ENCODE measurements at places on chromosomes 12 and 14.

DNA sequence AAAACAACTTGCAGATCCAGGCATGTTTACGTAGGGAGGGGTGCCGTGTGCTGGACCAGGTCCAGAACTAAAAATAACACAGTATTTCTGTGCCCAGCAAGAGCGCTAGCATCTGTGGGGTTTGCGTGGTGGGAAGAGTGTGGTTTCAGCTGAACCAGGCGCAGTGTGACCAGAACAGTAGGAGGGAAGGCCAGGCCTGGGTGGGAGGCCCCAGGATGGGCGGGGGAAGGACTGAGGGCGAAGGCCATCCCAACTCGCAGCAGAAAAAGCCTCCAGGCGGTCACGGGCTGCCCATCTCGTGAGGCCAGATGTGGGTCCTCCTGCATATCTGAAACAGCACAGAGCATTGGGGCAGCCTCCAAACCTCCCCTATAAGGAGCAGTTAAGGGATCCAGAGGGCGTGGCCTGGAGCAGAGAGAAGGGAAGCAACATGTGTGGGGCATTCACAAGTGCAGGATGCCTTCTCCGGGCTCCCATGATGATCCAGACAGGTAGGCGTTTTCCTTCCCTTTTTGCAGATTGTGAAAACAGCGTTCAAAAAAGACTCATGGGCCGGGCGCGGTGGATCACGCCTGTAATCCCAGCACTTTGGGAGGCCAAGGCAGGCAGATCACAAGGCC is 17.8 kb upstream of the CD9 start:
- DNase-seq, result peak; percentile 80

GRCh38 chr14:24310646-24311604 is at the start of gene LTB4R:
Gene LTB4R, plus strand, starts transcription at chr14:24311502. Its CDS starts 4,150 bp downstream, at chr14:24315652.
- DNase-seq, result peak; percentile 85

GRCh38 chr14:92595267-92595666 is 81.7 kb downstream of the RIN3 start:
- no peak for DNase-seq

DNA sequence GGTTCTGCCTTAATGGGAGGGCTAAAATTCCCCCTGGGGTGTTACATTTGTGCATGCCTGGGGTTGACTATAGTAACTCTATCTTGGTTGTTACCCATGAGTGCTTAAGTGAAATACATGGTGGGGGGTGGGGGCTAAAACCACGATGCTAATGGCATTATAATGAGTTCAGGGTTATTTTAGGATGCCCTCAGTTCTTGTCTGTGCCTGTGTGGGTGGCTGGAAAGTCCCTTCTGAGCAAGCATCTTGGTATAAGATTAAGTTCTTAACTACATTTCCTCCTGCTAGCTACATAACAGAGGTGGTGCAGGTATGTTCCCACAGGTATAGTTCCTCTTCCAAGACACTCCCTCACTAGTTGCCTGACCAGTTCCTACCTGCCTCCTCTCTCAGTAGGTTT is 822.3 kb downstream of the LRFN5 start:
- no peak for DNase-seq

GRCh38 chr12:25827747-25828146 is 130.7 kb upstream of the RASSF8 start:
- DNase-seq, result no peak

GRCh38 chr12:51265024-51265423 is 5.2 kb downstream of the SMAGP start:
- DNase-seq, result no peak

GRCh38 chr14:38255673-38256532 is at the start of gene CLEC14A:
Gene CLEC14A, minus strand, starts transcription at chr14:38256093. Its CDS starts 71 bp downstream, at chr14:38256022.
- DNase-seq, result peak; percentile 5

DNA sequence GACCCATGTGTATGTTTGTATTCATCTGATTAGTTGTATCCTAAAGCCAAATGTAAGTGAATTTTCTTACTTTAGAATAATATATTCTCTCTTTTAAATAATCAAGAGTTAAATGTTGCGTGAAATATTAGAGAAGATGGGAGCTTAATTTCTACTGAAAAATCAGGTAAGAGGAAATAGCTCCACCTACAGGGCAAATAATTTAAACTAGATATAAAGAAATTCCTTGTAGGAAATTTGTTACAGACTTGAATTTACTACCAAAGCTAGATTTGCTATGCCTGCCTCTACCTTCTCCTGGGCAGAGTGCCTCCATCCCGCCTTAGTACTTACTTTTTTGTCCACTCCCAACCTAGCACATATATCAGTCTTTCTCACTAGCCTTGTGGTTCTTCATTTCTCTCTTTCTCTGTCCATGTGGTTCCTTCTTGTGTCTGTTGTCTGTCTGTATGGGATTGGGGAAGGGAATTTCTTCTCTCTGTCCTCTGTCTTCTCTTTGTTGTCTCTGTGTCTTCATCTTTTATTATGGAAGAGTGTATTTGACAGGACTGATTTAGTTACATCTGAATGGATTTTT is 44.7 kb downstream of the PALS1 start:
- DNase-seq, result peak; percentile 41

DNA sequence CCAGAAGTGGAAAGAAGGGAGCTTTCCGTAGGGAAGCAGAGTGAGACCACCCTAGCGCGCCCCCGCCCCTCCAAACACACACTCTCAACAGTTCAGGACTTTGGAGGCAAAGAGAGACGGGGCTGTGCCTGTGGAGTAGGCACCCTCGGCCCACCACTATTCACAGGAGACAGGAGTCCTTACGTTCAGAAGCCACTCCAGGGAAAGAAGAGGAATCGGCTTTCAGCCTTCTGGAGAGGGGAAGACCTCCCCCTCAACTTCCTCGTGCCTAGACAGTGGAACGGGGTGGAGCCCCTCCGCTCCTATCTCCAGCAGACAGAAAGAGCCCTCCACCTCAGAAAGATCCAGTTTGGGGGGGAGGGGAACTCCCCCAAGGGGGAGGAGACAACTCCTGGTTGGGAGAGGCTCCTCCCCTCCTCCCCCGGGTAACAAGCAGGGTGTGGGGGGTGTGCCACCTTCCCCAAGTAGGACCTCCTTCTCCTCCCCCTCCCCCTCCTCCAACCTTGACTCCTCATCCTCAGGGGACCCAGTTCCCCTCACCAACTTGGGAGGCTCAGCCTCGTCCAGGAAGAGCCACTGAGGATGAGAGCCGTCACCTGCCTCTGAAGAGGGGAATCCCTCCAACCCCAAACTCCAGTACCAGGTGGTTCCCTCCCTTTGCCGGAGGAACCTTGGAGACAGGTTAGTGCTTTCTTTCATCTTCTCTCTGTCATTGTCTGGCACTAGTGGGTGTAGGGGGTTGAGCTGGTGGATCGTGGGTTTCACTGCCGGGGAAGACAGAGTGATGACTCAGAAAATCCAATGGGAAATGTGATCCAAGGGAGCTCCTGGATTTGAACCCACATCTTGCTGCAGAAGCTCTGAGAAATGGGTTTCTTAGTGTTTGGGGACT is 883 bp downstream of the FOXJ2 start:
- peak; percentile 71 for DNase-seq

GRCh38 chr12:7434670-7435069 is 9.3 kb downstream of the CD163L1 start:
- DNase-seq, result no peak

- DNase-seq, result no peak
Measured at GRCh38 chr14:105440554-105440900, 20.9 kb downstream of the MTA1 start.

GRCh38 chr12:104583301-104583700 is 126.6 kb downstream of the CHST11 start:
- DNase-seq, result no peak

GRCh38 chr14:73712071-73712506 is 2.1 kb downstream of the PNMA1 start:
- DNase-seq, result no peak
